ENCODE measurements at places on chromosomes 5 and 9. TPM values are rescaled to one million over a fixed set of nuclear protein-coding genes. Genes with fewer than 3 reads are reported as not detected.

DNA sequence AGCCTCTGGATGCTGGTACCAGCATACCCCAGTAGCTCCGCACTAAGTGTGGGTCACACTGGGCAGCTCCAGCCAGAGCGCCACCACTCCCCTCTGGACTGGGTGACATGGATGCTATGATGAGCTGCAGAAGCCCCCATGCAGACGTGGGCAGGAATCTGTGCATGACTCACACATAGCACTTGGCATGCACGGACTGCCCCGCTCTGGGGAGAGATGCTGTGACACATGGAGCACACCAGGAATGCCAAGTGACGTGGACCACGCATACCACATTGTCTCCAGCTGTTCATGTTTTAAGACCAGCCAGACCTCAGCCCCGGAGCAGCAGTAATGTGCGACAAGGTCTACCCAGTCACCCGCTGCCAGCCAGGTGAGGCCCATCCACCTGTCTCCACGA, 64.1 kb downstream of the SEMA4D start:
- no peak overlapping the region for H3K27ac ChIP-seq
- no peak overlapping the region for H3K4me3 ChIP-seq

GRCh38 chr9:71353720-71354119, 232.3 kb upstream of the TRPM3 start:
- no peaks in the 10 kb centered on the region for H3K36me3 ChIP-seq
- H3K27me3 ChIP-seq, result peaks cover 4% of the 10 kb centered on the region
- H3K4me1 ChIP-seq, result no peaks in the 10 kb centered on the region
- H3K27ac ChIP-seq, result no peak overlapping the region
- no peak for DNase-seq

DNA sequence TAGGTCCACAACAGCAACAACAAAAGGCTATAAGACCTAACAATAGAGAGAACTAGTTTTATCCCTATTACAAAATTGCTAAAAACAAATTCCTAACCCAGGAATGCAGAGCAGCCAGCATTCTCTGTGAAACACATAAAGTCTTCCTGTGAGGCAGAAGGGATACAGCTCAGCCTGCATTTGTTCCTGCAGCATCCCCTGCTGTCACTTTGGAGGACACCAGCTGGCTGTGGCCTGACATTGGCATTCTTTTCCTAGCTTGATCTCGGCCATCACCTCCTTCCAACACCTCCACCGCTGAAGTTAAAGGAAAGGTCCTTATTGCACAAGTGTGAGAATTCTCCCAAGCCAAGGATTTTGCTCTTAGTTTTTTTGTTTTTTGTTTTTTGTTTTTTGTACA, 186.1 kb downstream of the SNCAIP start:
- no peak overlapping the region for H3K4me3 ChIP-seq
- no peaks in the 10 kb centered on the region for H3K4me1 ChIP-seq
- H3K36me3 ChIP-seq, result no peaks in the 10 kb centered on the region
- H3K27me3 ChIP-seq, result peaks cover 2% of the 10 kb centered on the region
- DNase-seq, result no peak
- H3K27ac ChIP-seq, result no peak overlapping the region

GRCh38 chr9:81492710-81493447, 196.5 kb downstream of the TLE1 start:
- H3K36me3 ChIP-seq, result no peaks in the 10 kb centered on the region
- H3K4me3 ChIP-seq, result no peak overlapping the region
- no peak overlapping the region for H3K27ac ChIP-seq
- no peaks in the 10 kb centered on the region for H3K4me1 ChIP-seq
- no peaks in the 10 kb centered on the region for H3K27me3 ChIP-seq

GRCh38 chr5:94903726-94904125, 285.3 kb downstream of the SLF1 start:
- no peak overlapping the region for H3K4me3 ChIP-seq
- DNase-seq, result no peak
- H3K27me3 ChIP-seq, result no peaks in the 10 kb centered on the region

- no peak overlapping the region for H3K27ac ChIP-seq
- no peaks in the 10 kb centered on the region for H3K4me1 ChIP-seq
- DNase-seq, result no peak
- H3K36me3 ChIP-seq, result no peaks in the 10 kb centered on the region
- no peak overlapping the region for H3K4me3 ChIP-seq
Observed at GRCh38 chr9:75624998-75625397, 265.5 kb upstream of the PCSK5 start.

GRCh38 chr9:71681104-71681707, 87.1 kb downstream of the CEMIP2 start:
- no peaks in the 10 kb centered on the region for H3K27me3 ChIP-seq
- DNase-seq, result no peak
- peaks cover 26% of the 10 kb centered on the region for H3K4me1 ChIP-seq
- peaks cover 21% of the 10 kb centered on the region for H3K36me3 ChIP-seq

PCDHGB1 gene
- total RNA-seq, result not detected

IL5 gene
- not detected for total RNA-seq

C5orf34 gene
- total RNA-seq, result 16.3 TPM

Measured in activated naive CD4-positive, alpha-beta T cell treated with anti-CD3 and anti-CD28 coated beads for 36 hours (primary cell).